ENCODE measurements at places on chromosomes 1 and 21.

- no peak for DNase-seq
Measured at GRCh38 chr1:58818075-58818474, 34.2 kb upstream of the JUN start.

DNA sequence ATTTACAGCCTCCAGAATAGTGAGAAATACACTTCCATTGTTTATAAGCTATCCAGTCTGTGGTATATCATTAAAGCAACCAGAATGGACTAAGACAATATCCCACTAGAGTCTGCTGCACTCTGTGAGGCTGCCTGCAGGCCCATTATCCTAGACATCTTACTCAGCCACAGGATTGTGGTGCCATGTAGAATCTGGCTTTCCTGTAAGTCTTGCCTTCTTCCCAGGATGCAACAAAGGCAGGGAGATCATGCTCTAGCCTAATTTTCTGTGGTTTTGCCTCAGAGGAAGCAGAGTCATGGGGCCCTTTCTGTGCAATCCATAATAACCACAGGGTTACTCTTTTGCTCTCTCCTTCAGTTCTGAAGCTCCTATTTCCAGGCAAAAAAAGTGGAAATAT is 299.1 kb upstream of the DEPDC1 start:
- DNase-seq, result no peak

DNA sequence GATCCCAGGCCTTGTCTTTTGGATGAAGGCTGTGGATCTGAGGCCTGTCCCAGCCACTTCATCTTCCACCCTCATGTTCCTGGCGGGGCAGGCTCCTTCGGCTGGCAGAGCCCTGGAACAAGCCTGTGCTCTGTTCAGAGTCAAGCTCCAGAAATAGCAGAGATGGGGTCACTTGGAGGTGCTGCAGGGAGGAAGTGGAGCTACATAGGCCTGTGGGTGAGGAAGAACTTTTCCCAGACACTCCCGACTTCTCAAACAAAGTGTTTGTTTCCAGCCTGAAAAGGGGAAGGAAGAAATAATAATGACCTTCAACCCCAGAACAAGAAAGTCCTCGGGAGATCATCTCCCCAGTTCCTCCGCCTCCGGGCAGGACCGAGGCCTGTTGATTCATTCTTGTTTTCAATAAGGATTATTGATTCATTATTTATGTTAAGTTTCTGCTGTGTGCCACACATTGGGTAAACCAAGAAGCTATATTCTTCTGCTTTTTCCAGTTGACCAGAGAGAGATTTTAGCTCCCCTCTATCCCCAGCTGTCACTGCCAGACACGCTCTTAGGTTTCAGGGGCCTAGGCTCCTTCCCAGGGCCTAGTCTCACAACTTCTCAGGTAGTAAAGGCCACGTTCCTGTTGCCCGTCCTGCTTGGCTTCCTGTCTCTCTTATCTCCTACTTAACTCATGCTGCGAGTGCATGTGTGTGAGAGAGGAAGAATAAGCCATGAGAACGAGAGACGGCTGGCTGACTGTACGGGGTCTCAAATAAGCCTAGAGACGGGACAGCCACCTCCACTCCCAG is 16.9 kb downstream of the IKBKE start:
- DNase-seq, result no peak

- peak; percentile 86 for DNase-seq
Measured at GRCh38 chr1:234926559-234927311, 201.9 kb downstream of the TOMM20 start.

- DNase-seq, result no peak
Measured at GRCh38 chr1:247914941-247915662, 5.0 kb upstream of the OR2T8 start.

DNA sequence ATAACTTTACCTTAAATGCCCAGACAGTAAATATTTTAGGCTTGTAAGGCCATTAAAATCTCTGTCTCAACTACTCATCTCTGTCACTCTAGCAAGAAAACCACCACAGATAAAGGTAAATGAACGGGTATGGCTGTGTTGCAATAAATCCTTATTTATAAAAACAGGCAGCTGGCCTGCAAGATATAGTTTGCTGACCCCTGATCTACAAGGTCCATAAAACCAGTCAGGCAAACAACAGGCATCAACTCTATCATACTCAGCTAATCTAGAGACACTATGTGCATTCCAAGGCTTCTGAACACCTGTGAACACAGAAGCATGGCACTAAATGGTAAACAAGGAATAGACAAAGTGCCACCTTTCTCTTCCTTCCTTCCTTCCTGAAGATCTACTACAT is 9.7 kb downstream of the FAF1 start:
- no peak for DNase-seq

- no peak for DNase-seq
Measured at GRCh38 chr1:51622455-51622913, 5.6 kb downstream of the OSBPL9 start.

DNA sequence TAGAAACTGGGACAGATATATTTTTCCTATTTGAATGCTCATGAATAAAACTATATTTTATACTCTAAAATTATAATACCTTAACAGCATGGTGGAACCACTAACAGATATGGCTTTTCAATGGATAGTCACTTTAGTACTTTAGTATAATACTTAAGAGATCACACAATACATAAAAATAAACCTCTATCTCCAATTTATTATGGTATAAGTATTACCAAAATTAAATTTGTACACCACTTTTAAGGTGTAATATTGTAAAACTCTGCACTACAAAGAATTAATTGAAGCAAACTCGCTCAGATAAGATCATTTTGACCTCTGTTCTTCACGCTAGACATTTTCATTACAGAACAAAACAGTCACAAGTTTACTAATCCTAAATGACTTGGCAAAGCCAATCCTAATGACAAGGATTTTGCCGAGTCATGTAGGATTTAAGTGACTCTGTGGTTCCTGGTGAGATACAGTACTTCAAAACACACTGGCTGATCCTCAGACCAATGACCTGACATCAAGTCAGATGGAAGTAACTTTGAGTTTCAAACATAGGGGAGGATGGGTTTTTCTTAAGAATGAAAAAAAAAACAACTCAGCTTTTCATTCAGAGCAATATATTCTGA is 200.6 kb downstream of the SMYD3 start:
- peak; percentile 30 for DNase-seq

Data from activated CD4-positive, alpha-beta T cell treated with anti-CD3 and anti-CD28 coated beads, Interleukin-2, Interleukin-4, amounts not matched to agents 100 ng/mL and 50 ng/mL, durations not matched to agents 16 hours and 8 hours (primary cell).